DMS53 (cell line): ENCODE measurements at places on chromosomes 7 and 10.

DNA sequence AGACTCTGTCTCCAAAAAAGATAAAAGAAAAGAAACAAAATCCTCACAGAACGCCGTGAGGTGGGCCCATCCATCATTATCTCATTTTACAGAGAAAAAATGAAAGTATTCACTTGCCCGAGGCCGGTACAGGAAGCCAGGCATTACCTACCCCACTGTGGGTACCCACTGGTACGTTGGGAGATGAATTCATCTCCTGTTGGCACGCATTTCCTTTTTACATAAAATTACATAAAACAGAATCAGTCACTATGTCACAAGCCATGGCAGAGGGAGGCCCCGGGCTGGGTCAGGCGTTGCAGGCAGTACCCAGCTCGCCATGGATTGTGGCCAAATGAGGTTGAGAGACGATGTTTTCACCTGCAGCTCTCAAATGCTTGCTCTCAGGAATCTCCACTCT lies 38.6 kb upstream of the TNRC18 start:
- DNase-seq, result no peak

- DNase-seq, result no peak
Observed at GRCh38 chr7:31299336-31299735, 41.2 kb downstream of the NEUROD6 start.

- no peak for DNase-seq
Observed at GRCh38 chr7:5507013-5507412, 83.4 kb upstream of the TNRC18 start.

DNA sequence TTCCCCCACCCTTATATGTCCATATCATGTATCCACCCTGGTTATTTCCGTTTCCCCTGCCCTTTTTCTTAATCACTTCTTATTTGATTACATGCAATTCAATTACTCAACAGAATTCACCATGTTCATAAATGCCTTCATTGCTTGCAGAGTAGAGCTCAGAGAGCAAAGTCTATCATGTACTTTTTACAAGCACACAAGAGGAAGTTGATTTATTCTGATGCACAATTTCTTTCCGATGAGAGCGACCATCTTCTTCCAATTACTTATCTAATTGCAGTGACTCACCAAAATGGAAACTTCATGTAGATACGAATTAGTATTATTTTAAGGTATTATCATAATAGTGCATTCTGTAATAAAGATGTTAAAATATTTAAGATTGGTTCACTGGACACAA lies 430.5 kb upstream of the KLF6 start:
- no peak for DNase-seq

DNA sequence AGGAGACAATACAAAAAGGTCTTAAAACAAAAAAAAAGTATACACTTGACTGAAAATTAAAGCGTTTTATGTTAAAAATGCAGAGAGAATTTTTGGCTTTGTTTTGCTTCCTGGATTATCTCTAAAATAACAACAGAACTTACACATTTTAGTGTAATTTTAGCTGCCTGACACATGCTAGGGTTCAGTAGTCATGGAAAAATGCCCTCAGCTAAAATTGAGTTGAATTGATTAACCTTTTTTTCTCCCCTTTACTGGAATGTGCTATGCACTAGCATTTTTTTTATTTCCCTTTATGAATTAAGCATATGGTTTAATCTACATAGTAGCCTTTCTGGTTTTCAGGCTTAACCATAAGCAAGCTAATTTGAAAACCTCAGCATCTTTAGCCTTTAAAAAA lies 89.9 kb downstream of the ZNF277 start:
- no peak for DNase-seq

DNA sequence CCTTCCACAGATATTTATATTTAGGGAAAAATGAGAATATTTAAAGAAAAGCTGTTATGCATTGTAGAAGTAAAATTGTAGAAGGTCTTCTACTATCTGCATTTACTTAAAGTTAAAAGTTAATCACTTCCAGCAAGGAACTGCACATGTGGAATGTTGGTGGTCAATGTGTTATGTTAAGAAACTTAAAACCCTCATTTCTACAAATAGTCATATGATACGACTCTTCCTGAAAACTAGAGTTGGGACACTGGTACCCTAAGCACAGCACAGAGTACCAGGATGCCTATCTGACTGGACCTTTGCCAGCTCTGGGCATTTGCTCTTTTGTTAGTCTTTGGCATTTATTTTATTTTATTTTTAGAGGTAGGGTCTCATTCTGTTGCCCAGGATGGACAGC lies 524.2 kb upstream of the GALNT17 start:
- DNase-seq, result no peak

DNA sequence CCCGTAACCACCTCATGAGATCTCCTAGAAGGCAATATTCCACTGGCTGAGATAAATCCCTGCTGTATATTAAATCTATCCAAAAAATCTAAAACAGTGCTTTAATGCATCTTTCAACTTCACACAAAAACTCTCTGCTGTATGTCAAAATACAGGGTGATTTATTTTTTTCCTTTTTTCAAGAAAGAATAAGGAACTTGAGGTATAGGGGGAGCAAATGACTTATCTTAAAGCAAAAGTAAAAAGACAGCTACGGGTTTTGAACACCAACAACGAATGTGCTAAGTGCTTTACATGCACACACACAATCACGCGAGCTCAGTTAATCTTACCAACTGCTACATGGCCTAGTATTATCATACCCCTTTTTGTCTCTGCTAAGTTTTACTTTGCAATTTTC lies 168.9 kb upstream of the PHF14 start:
- no peak for DNase-seq

DNA sequence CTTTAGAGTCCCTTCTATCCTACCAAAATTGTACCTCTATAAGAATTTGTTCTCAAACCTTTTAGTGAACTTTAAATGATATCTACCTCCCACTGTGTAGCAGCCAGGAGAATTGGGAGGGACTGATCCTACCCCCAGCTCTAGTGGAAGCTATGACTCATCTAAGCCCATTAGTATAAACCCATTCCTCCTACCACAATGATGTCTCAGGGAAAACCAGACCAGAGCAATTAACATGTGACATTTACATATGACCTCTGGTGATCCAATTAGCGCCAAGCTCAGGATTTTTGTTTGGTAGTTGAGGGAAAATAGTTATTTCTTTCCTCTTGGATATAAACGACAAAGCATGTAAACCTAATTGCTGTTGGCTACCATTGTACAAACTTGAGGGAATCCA lies 33.1 kb upstream of the R3HCC1L start:
- DNase-seq, result no peak

DNA sequence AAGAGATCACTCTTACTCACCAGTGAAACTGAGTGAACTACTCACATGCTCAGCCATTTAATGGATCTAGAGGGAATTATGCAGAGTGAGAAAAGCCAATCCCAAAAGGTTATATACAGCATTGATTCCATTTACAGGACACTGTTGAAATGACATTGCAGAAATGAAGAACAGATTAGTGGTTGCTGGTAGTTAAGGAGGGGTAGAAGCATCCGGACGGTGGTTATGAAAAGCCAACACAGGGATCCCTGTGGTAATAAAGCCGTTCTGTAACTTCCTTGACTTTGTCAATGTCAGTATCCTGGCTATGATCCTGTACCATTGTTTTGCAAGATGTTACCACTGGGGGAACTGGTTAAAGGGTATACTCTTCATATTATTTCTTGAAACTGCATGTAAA lies 253.4 kb downstream of the USP6NL start:
- DNase-seq, result no peak

DNA sequence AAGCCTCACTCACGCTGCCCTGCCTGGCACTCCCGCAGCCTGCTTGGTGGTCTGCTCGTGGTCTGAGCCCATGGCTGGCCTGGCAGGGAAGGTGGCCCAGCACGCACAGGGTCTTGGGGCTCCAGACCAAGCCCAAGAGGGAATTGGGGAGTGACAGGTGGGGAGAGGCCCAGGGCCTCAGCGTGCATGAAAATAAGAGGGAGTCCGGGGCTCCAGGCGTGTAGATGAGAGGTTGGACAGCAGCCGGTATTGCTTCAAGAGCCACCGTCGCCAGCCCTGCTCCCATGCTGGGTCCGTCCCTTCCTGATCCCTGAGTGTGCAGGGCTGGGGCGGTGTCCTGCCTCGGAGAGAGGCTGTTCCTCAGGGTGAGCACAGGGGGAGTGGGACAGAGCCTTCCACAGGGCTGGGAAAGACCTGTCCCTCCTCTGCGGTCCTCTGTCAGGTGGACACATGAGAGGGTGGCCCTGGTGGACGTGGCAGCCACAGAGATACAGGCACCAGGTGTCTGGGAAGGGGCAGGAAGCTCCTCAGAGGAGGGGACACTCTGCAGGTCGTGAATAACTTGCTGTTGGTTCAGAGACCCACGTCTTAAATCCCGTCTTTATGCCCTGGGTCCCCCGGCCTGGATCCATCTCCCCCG lies 113.1 kb downstream of the INPP5A start:
- DNase-seq, result no peak

DNA sequence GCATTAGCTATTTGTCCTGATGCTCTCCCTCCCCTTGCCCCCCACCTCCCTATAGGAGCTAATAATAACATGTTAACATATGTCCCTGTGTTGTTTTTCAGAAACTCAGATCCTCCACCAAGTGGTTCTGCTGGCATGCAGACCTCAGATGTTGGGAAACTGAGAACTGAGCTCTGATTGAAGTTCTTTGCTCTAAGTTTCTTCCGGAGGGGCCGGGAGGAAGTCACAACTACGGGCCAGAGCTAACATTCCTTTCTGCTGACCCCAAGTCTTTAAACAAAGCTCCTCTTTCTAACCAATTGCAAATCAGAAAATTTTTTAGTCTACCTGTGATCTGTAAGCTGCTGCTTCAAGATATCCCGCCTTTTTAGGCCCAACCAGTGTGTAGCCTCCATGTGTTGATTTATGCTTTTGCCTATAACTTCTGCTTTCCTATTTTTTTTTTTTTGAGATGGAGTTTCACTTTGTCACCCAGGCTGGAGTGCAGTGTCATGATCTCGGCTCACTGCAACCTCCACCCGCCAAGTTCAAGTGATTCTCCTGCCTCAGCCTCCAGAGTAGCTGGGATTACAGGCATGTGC lies 66.6 kb downstream of the LYZL1 start:
- DNase-seq, result no peak

- no peak for DNase-seq
Observed at GRCh38 chr10:67812007-67812406, 26.0 kb downstream of the DNAJC12 start.

- DNase-seq, result no peak
Observed at GRCh38 chr10:91681361-91682276, 48.7 kb upstream of the PPP1R3C start.

- DNase-seq, result no peak
Observed at GRCh38 chr7:70014472-70015177, 416.4 kb downstream of the AUTS2 start.

DNA sequence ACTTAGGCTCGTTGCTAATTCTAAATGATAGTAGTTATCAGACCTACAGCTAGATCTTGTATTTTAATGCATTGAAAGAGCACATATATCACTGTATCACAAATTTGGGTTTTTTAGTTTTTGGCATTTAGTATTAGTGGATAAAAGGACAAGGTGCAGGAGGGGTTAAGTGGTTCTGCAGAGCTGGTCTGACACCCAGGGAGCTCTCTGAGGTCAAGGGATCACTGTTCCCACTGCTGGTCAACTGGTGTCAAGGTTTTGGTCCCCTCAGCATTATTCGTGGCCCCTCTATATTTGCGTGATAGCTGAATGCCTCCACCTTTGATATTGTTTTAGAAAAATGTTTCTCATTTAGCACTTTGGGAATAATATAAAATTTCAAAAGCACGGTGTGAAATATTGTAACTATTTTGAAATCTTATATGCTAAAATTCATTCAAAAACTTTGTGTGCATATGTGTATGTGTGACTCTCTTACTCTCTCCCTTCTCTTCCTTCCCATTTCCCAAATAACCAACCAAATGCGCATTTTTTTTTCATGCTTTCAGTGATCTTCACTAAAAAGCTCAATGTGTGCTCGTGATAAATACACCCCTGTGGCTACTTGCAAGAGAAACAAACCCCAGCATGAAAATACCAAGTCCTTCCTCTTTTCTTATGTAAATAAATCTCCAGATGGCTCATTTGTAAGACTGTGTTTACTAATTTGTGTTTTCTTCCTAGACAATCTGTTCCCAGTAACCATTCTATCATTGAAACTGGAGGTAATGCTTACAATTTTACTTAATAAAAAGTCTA lies 309.2 kb downstream of the FGFR2 start:
- DNase-seq, result no peak

DNA sequence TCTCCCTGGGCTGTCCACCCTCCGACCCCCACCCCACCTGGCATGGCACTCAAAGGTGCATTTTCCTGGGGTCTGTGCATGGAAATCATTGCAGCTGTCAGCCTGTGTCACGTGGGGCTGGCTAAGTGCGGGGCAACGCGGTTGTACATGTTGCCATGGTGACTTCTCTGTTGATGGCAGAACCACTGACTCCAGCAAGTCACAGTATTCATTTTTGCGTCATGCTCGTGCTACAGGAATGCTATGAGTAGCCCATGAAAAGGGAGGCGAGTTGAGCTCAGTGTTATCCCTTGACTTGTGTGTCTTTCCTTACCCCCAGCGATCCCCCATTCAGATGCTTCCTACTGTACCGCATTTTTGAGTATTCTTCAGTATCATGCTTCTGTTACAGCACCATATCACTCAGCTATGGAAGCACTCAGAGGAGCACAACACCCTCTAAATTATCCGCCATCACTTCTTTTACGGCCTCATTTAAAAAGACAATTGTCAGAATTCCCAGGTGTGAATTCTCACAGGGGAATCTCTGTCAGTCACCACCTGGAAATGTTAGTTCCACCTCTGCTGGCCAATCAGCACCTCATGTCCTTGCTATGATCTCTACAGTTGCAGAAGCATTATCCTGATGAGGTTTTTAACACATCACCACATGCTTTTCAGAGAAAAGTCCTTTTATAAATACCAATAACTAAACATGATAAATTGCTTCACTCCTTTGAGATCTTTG lies 194.4 kb upstream of the C7orf33 start:
- DNase-seq, result no peak

DNA sequence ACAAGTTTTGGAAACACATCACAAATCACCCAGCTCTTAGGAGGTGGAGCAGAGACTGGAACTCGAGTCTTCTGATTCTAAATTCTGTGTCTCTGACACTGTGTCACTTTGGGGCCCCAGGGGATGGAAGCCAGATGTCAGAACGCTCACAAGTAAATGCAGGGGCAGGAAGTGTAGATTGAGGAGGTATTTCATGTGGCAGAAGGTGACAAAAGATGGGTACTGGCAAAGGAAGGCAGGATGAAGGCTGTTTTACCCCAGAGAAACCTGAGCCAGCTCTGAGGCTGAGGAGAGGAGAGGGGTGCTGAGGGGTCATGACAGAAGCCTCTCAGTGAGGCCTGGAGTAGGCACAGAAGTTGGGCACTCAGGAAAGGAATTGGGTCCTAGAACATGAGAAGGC lies 6.0 kb upstream of the PURB start:
- no peak for DNase-seq

- no peak for DNase-seq
Observed at GRCh38 chr7:41188163-41189130, 514.4 kb downstream of the INHBA start.

- DNase-seq, result no peak
Observed at GRCh38 chr7:112615701-112616100, 134.9 kb downstream of the LSMEM1 start.

- DNase-seq, result peak; percentile 55
Observed at GRCh38 chr10:85459906-85460305, 906.7 kb downstream of the GRID1 start.

GRCh38 chr10:62136931-62137330 lies 131.7 kb downstream of the RTKN2 start:
- no peak for DNase-seq
